ENCODE measurements at places on chromosomes 7 and 10.

DNA sequence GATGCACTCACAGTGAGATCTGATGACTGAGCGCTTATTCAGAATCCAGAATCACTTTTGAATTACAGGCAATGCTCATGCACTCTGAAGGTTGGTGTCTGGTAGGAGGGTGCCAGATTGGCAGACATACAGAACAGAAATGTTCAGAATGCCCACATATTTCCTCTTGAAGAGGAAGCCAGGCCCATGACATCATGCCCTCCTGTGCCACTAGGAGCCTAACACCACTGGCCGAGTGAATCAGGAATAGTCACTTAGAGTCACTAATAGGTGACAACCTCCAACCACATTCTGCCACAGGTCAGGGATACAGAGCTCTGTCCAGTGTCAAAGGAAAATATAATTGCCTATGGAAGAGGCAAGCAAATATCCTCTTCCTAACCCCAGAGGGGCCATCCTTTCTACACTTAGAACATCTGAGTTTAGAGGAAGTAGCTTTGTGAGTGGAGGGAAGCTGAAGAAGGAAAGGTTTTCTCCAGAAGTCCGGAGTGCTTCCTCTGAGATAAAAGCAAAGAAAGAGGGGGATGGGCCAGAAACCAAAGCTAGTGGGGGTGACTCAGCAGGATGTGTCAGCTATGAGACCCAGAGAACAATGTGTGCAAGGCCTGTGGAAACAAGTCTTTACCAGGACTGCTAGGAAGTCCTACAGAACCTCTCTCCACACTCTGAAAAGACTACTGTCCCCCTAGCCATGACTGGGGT is 838.8 kb downstream of the GRID1 start:
- no peak for DNase-seq

- DNase-seq: no peak
These were observed 13.5 kb upstream of the GPR85 start for GRCh38 chr7:113100121-113100603.

GRCh38 chr10:103467406-103467805 is 8.7 kb upstream of the CALHM1 start:
- DNase-seq: no peak

DNA sequence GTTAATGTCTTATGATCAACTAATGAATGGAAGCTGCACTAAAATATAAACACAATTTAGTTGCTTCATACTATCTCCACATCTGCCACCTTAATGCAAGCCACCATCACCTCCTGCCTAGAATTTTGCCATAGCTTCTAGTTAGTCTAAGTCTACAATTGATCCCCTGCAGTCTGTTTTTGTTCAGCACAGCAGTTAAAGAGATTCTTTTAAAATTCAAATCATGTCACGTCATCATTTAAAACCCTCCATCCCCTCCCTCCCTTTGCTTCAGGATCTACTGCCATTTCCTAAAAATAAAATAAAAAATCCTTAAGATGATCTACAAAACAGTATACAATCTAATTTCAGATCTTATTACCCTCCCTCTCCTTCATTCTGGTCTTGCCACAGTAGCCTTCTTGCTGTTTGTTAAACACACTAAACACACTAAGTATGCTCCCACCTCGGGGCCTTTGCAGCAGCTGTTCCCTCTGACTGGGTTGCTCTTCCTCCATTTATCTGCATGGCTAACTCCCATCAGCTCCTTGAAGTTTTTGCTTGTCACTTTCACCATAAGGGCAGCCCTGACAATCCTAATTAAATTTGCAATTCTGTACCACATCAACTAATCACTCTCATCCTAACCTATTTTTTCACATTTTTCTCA is 97.0 kb upstream of the FOXP2 start:
- DNase-seq: no peak

DNA sequence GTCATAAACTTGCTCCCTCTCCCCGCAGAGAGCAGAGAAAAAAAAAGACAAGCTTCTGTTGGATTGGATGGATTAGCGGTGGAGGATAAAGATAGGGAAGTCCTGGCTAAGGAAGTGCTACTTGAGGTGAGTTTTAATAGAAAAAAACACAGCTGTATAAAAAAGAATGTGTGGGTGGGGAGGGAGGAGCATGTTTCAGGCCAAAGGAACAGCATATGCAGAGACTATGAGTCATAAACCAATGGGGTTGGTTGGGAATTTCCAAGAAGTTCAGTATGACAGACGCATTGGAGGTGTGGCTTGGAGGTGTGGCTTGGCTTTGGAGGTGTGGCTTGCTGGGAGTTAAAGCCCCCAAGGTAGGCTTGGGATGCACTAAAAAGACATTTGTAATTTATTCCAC is 103.0 kb upstream of the LSM8 start:
- DNase-seq: no peak

- no peak for DNase-seq
These were observed 19.9 kb upstream of the TRUB1 start for GRCh38 chr10:114917927-114918672.

GRCh38 chr7:1681581-1681980 is 11.5 kb downstream of the ELFN1 start:
- no peak for DNase-seq

Data from stimulated activated CD8-positive, alpha-beta memory T cell treated with anti-CD3 and anti-CD28 coated beads, Interleukin-7, amount 100 ng/mL, for 1 hour (primary cell).